ENCODE measurements at places on chromosomes 12 and 14. TPM values are rescaled to one million over a fixed set of nuclear protein-coding genes. Genes with fewer than 3 reads are reported as not detected.

Gene M6PR
- total RNA-seq: 72.8 TPM

Gene MUCL1
- total RNA-seq: 1,631 TPM

Gene AQP2
- total RNA-seq: not detected

Gene ENDOU
- 23.1 TPM for total RNA-seq

Gene PMEL
- total RNA-seq: 49.3 TPM

- DNase-seq: no peak
Observed at GRCh38 chr12:102481705-102482425, 1.5 kb upstream of the IGF1 start.

DNA sequence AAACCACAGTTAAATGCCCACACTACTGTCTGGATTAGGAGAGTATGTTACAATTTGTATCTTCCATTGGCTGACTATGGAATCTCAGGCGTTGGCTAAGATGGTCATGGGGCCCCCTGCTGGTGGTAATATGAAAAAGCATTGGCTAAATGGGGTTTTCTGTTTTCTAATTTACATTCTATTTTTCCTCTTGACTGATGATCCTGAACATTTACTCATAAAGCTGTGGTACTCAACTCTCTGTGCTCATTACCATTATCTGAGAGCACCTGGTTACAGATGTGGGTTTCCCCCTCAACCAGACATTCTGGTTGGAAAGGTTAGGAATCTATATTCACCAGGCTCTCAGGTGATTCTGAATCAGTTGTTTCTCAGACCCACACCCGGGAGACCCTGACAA is 64.8 kb downstream of the WSCD2 start:
- no peak for DNase-seq

- no peak for DNase-seq
Observed at GRCh38 chr12:115210533-115211252, 526.7 kb upstream of the TBX3 start.

GRCh38 chr14:95240859-95241813 is 78.6 kb downstream of the CLMN start:
- DNase-seq: no peak

DNA sequence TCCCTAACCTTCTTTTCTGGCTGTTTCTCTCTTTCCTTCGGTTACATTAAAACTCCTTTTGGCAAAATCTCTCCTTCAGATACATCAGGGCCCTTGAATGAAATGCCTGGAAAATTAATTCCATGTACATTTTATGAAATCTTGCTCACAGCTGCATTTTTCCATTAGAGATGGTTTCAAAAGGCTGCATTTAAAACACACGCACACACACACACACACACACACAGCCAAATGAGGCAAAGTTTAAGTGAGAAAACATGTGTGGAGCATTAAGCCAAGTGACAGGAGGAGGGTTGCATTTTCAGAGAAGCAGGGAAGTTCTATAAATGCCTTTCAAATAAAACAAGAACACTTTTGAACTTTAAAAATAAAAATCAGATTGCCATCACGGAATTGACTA is 216.4 kb downstream of the LRIG3 start:
- no peak for DNase-seq

- no peak for DNase-seq
Observed at GRCh38 chr14:36905272-36905888, 243.7 kb downstream of the PAX9 start.
